ENCODE measurements at places on chromosomes 11 and 22.

DNA sequence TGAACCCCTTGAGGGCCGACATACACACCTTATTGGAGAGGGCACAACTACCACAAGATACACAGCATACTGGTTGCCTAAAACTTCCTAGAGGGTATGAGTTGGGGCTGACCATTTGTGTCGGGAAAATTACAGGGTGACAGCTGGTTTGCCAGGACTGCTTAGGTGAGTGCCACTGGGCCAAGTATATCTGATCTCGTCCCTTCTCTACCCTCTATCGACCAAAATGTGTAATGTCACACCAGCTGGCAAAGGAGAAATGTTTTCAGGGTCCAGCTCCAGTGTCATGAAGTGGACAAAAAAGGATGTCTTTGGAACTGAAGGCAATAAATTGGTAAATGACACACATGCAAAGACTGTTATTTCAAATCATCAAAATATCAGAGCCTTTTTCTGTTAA lies 126.1 kb downstream of the PGR start:
- peak; percentile 21 for DNase-seq

DNA sequence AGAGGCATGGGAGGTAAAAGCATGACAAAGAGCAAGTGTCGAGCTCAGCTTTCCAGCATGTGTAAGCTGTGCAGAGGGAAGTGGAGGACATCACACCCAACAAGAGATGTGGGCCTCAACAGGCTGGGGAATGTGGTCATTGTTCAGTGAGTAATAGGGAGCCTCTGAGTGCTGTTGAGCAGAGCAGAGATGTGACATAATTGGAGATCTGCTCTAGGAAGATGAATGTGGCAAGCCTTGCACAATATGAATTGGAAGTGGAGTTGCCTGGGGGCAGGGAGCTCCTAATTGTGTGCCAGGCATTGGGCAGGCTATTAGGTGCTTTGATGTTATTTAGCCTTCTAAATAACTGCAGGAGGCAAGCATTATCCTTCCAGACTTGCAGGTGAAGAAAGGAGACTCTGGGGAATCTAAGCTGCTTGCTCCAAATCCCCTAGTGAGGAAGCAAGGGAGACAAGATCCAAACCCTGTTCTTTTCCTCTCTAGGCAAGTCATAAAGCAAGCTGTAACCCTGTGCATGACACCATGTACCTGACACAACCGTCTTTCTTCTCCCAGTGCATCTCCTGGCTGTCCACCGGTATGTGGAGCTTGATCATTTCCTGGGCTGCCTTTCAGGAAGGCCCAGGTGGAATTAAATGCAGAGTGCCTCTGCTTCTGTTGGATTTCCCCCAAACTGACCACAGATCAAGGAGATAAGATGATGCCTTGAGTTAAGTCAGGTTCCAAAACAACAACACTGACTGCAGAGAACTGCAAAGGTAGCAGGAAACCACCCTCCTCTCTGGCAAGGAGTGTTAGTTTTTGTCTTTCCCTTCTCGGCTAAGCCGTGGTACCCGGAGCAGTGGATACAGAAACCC lies 221.4 kb downstream of the TENM4 start:
- peak; percentile 86 for DNase-seq

- peak; percentile 39 for DNase-seq
These were observed 39.7 kb downstream of the USP35 start for GRCh38 chr11:78228467-78228866.

DNA sequence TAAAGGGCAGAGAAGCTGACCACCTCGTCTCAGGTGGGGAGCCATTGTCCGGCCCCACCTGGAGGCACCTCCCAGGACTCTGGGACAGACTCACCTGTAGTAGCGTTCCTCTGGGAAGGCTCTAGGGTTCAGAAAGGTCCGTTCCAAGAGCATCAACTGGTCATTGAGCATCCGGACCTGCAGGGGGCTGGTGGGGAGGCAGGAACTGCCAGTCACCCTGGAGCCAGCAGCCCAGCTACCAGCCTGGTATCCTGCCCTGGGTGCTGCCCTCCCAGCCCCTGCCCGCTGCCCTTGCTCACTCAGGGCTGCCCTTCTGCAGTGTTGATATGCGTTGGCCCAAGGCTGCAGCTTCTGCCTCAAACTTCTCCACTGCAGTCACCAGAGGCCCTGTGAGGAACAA lies 4.7 kb downstream of the SAC3D1 start:
- DNase-seq: no peak

All from mammary epithelial cell (primary cell).